ENCODE measurements at places on chromosomes 3 and 15. TPM values are rescaled to one million over a fixed set of nuclear protein-coding genes. Genes with fewer than 3 reads are reported as not detected.

Gene IL17RE
- 12.6 TPM for total RNA-seq

GRCh38 chr15:38554354-38554753, 10.3 kb downstream of the RASGRP1 start:
- no peak overlapping the region for H3K27ac ChIP-seq
- H3K4me3 ChIP-seq, result no peak overlapping the region
- peaks cover under 1% of the 10 kb centered on the region for H3K27me3 ChIP-seq
- H3K36me3 ChIP-seq, result no peaks in the 10 kb centered on the region
- DNase-seq, result no peak

- H3K4me3 ChIP-seq, result no peak overlapping the region
- H3K4me1 ChIP-seq, result no peaks in the 10 kb centered on the region
- H3K36me3 ChIP-seq, result no peaks in the 10 kb centered on the region
- H3K27me3 ChIP-seq, result no peaks in the 10 kb centered on the region
Observed at GRCh38 chr3:67468511-67468910, 185.9 kb downstream of the SUCLG2 start.

DNA sequence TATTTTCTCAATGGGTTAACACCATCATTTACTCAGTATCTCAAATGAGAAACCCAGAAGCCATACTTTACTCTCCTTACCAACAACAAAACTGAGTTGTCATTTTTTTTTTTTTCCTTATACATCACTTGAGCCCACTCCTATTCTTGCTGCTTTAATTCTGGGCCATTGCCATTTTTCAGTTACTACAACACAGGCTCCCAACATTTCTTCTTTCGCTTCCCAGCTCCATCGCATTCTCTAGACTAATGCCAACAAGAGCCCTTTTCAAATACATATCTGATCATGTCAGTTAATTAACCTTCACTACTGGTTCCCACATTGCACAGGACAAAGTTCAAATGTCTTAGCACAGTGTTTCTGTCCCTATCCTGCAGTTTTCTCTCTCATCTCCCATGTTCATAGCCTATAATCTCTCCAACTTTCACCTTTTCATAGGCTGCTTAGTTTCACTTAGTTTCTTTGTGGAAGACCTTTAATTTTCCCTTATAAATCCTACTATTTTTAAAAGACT, 22.5 kb upstream of the ANXA2 start:
- no peaks in the 10 kb centered on the region for H3K36me3 ChIP-seq
- no peak overlapping the region for H3K27ac ChIP-seq
- DNase-seq, result no peak
- H3K4me1 ChIP-seq, result peaks cover 4% of the 10 kb centered on the region
- H3K27me3 ChIP-seq, result no peaks in the 10 kb centered on the region

DNA sequence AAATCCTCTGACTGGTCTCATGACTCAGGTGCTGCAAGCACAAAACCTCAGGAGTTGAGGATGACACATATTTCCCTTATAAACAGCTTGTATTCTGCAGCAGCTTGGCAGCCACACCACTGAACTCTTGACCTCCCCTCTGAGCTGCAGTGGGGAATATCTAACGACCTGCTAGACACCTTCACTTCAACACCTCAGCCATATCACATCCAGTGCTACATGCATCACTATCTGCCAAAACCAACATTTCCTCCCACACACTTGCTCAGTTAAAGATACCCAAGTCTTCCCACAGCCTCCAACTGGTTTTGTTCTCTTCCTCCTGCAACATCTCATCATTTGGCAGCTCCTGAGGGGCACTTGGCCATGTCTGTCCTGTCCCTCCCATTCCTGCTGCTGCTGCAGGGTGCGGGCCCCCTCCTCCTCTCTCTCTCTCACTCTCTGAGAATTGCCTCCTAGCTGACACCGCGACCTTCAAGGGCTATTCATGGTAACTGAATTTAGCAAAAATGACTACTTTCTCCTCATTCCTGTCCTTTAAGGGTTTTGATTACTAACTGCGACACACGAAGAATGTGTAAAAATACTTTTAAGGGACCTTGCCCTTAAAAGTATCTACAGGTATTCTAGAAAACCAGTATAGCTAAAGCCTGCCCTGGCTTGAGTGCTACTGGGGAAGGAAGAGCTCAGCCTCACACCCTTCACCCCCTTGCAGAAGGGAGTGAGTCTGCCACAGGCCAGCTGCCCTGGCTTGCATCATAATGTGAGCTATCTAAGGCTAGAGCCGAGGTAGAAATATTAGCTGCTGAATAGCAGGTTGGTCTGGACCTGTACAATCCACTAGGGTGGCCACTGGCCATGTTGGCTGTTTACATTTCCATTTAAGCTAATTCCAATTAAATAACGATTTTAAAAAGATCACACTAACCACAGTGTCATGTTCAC, 5.0 kb upstream of the CCR9 start:
- no peak for DNase-seq
- H3K4me1 ChIP-seq, result no peaks in the 10 kb centered on the region
- peaks cover 6% of the 10 kb centered on the region for H3K27me3 ChIP-seq
- no peaks in the 10 kb centered on the region for H3K36me3 ChIP-seq
- no peak overlapping the region for H3K27ac ChIP-seq

Gene MORC1
- not detected for total RNA-seq

GRCh38 chr15:94555841-94556519, 324.6 kb downstream of the MCTP2 start:
- no peaks in the 10 kb centered on the region for H3K27me3 ChIP-seq
- H3K4me3 ChIP-seq, result no peak overlapping the region
- no peaks in the 10 kb centered on the region for H3K4me1 ChIP-seq
- H3K36me3 ChIP-seq, result no peaks in the 10 kb centered on the region
- H3K27ac ChIP-seq, result no peak overlapping the region

GRCh38 chr3:33149342-33149741, 35.5 kb downstream of the CRTAP start:
- H3K4me3 ChIP-seq, result no peak overlapping the region
- DNase-seq, result no peak
- no peaks in the 10 kb centered on the region for H3K27me3 ChIP-seq
- peaks cover 10% of the 10 kb centered on the region for H3K4me1 ChIP-seq

GRCh38 chr3:142278451-142278850, 53.1 kb upstream of the GK5 start:
- no peaks in the 10 kb centered on the region for H3K4me1 ChIP-seq
- H3K27me3 ChIP-seq, result no peaks in the 10 kb centered on the region
- no peak overlapping the region for H3K27ac ChIP-seq
- no peaks in the 10 kb centered on the region for H3K36me3 ChIP-seq

- no peaks in the 10 kb centered on the region for H3K4me1 ChIP-seq
- H3K36me3 ChIP-seq, result no peaks in the 10 kb centered on the region
- no peak for DNase-seq
- no peaks in the 10 kb centered on the region for H3K27me3 ChIP-seq
Observed at GRCh38 chr15:77612958-77613601, 19.6 kb downstream of the LINGO1 start.

DNA sequence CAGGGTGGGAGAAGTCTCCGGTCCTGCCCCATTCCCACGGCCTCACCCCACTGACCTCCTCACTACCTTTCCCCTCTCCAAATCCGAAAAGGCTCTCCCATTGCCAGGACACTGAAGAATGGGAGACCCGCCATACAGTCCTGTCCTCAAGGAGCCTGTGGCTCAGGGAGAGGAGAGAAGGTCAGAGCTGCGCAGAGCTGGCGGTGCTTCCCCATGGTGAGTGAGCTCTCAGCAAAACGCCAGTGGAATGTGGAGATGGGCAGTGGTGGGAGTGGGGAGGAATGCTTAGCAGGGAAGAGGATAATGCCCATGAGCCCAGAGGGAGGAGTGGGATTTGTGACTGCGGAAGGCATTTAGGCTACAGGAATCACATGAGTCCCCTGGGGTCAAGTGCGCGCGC, 20.1 kb downstream of the FAM43A start:
- no peaks in the 10 kb centered on the region for H3K36me3 ChIP-seq
- no peaks in the 10 kb centered on the region for H3K27me3 ChIP-seq
- peaks cover 10% of the 10 kb centered on the region for H3K4me1 ChIP-seq
- no peak for DNase-seq
- H3K4me3 ChIP-seq, result no peak overlapping the region

- H3K36me3 ChIP-seq, result peaks cover 2% of the 10 kb centered on the region
- H3K4me3 ChIP-seq, result no peak overlapping the region
- peaks cover 4% of the 10 kb centered on the region for H3K4me1 ChIP-seq
- no peaks in the 10 kb centered on the region for H3K27me3 ChIP-seq
- peak overlapping the region; percentile 100 for H3K27ac ChIP-seq
Observed at GRCh38 chr15:80997692-80998091, 3.0 kb upstream of the TLNRD1 start.

DNA sequence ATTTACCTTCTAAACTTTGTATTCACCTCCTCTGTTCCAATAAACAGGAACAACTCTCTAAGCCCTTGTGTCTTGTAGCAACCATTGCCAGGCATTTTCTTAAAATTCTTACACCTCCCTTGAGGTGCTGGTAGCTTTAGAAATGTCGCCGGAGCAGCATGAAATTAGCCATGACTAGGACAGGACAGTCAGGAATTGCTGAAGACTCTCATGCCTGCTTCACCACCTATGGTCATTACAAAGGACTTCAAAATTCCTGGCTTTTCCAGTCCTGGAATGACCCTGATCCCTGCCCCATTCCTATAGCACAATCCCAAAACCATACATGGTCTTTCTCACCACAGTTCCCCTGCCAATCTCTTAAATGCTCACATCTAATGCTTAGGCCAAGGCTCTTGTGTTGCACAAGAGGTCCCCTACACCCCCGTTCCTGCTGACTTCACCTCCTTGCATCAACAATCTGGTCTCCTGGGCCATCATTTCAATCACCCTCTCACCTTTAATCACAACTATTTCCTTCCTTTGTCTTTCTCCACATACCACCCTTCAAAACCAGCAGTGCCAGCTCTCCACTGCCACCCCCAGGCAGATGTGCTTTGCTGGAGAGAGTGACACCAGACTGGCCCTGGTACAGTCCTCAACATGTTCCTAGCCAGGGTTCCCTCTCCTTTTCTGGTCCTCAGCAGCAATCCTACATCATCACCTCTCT, 113.2 kb upstream of the TJP1 start:
- H3K4me3 ChIP-seq, result no peak overlapping the region
- H3K27me3 ChIP-seq, result no peaks in the 10 kb centered on the region
- peaks cover 50% of the 10 kb centered on the region for H3K4me1 ChIP-seq

Gene FGF7
- total RNA-seq, result 12.5 TPM

Gene ISLR2
- total RNA-seq, result not detected

DNA sequence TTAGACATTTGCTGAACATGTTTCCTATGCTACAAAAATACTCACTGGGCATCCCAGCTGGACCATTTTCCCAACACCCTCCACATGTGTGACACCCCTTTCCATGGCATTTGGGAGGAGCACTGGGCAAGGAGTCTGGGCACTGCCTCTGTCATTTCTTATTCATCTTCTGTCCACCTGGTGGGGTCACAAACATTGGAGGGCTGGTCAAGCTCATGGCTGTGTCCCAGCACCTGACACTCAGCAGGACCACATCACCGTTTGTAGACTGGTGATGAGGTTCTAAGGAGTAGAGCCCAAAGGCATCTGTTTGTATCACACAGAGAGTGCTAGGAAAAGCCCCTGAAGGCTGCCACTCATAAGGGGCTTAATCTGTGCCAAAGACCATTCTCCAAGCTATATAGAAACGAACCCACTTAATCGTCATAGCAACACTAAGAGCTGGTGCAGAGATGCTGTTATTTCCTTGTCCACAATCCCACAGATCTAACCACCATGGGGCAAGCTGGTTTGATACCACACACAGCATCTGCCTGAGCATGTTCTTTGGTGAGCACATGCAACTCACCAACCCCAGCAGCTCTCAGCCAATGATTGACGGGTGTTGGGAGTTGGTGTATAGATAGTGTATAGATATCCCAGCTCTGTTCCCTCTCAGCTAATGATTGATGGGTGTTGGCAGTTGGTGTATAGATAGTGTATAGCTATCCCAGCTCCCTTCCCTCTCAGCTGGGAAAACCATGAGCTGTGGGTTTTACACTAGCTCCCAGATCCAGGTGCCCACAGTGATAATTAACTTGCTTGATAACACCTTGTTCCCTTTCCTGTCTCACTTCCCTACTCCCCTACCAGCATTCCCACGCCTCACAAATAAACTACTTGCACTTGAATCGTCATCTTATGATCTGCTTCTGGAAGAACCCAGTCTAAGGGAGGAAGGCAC, 42.7 kb upstream of the ATP2B2 start:
- H3K27me3 ChIP-seq, result no peaks in the 10 kb centered on the region
- peaks cover 8% of the 10 kb centered on the region for H3K4me1 ChIP-seq
- H3K27ac ChIP-seq, result no peak overlapping the region
- H3K4me3 ChIP-seq, result no peak overlapping the region
- DNase-seq, result no peak

Gene ARL6
- total RNA-seq, result 4.3 TPM

- H3K4me1 ChIP-seq, result peaks cover 4% of the 10 kb centered on the region
- H3K36me3 ChIP-seq, result no peaks in the 10 kb centered on the region
- no peaks in the 10 kb centered on the region for H3K27me3 ChIP-seq
- DNase-seq, result no peak
- H3K4me3 ChIP-seq, result no peak overlapping the region
- H3K27ac ChIP-seq, result no peak overlapping the region
Observed at GRCh38 chr3:156648086-156648485, 26.3 kb upstream of the TIPARP start.

Gene CLDN11
- 2.2 TPM for total RNA-seq

Gene PP2D1
- total RNA-seq, result not detected

GRCh38 chr15:66133247-66133885, 120.2 kb downstream of the MEGF11 start:
- no peak overlapping the region for H3K27ac ChIP-seq
- peaks cover 19% of the 10 kb centered on the region for H3K27me3 ChIP-seq

- H3K27me3 ChIP-seq, result no peaks in the 10 kb centered on the region
- no peak overlapping the region for H3K4me3 ChIP-seq
- no peaks in the 10 kb centered on the region for H3K36me3 ChIP-seq
- peaks cover 19% of the 10 kb centered on the region for H3K4me1 ChIP-seq
Observed at GRCh38 chr3:133934073-133934970, 38.6 kb upstream of the RAB6B start.

GRCh38 chr3:13189639-13190377, 116.6 kb upstream of the IQSEC1 start:
- no peaks in the 10 kb centered on the region for H3K4me1 ChIP-seq
- no peak for DNase-seq
- no peaks in the 10 kb centered on the region for H3K36me3 ChIP-seq
- H3K27me3 ChIP-seq, result no peaks in the 10 kb centered on the region

Gene SLC22A14
- total RNA-seq, result 0.53 TPM

DNA sequence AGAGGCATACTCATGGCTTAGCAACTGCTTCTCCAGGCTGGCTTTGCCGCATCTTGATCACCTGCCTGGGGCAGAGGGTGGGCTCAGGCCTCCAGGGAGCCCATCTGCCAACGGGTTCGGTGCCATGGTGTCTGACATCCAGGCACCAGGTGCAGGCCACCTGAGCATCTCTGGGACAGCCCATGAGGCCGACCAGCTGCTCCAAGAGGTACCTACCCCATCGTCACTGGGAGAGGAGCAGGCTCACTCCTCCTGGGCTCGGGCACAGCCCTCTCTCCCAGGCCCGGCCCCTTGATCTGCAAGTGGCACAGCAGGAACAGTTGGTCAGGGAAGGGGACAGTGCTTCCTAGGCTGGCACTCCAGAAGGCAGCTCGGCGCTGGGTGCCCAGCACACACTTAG, 21.9 kb downstream of the TPRA1 start:
- no peaks in the 10 kb centered on the region for H3K27me3 ChIP-seq
- no peak for DNase-seq
- peaks cover 39% of the 10 kb centered on the region for H3K36me3 ChIP-seq
- peaks cover 4% of the 10 kb centered on the region for H3K4me1 ChIP-seq
- no peak overlapping the region for H3K4me3 ChIP-seq
- H3K27ac ChIP-seq, result no peak overlapping the region

Gene DGKG
- 1.2 TPM for total RNA-seq

- DNase-seq, result no peak
- no peaks in the 10 kb centered on the region for H3K27me3 ChIP-seq
- H3K27ac ChIP-seq, result peak overlapping the region; percentile 58
Observed at GRCh38 chr3:113240841-113241240, 29.5 kb downstream of the BOC start.

GRCh38 chr3:189513281-189514117, 117.7 kb upstream of the TP63 start:
- H3K27me3 ChIP-seq, result no peaks in the 10 kb centered on the region
